ENCODE measurements at places on chromosomes 5 and 9. TPM values are rescaled to one million over a fixed set of nuclear protein-coding genes. Genes with fewer than 3 reads are reported as not detected.

DNA sequence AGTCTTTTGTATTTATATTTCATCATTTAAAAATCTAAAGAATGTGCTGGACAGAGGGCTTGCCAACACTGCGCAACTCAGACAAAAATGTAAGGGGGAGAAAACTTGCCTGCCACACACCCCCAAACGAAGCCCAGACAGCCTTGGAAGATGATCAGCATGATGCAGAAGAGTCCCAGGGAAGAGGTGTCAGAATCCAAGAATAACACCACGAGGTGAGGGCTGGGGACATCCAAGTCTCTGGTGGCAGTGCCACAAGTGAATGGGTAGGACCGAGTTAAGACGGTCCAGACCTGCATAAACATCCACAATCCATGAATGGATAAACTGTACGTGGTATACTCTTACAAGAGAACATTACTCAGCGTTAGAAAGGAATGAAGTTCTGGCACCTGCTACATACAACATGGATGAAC is 10.4 kb downstream of the EPB41L4B start:
- no peak for DNase-seq
- H3K4me3 ChIP-seq: no peak overlapping the region
- no peaks in the 10 kb centered on the region for H3K36me3 ChIP-seq
- no peaks in the 10 kb centered on the region for H3K4me1 ChIP-seq
- H3K27ac ChIP-seq: no peak overlapping the region
- no peaks in the 10 kb centered on the region for H3K27me3 ChIP-seq

DNA sequence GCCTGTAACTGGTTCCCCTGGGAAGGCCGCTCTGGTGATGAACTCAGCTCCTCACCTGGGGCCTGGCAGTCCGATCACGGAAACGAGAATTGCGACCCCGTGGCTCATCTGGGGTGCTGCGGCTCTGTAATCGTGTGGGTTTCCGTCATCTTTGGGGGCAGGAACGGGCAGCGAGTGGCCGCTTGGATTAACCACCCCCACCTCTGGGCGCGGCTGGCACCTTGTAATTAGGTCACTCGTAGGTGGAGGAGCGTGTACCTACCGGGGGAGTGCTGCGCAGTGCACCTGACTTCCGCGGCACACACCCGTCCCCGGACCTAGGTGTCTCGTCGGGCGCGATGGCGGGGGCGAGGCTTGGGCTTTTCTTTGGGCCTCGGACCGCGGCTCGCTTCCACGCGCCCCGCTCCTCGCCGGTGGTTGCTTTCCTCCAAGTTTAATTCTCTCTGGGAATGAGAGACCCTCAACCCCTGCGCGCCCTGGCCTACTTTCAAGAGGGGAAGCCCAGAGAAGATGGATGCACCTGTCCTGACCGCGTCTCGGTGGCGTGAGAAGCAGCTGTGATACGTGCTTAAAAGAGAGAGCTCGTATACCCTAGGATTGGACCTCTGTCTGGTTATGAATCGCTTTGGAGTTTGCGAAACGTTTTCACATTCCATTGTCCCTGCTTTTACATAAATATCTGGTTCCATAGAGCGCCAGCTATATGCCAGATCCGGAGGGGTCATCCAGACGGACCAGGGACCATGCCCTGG is 744 bp upstream of the PPP2CA start:
- DNase-seq: no peak
- H3K36me3 ChIP-seq: no peaks in the 10 kb centered on the region
- peak overlapping the region; percentile 40 for H3K4me3 ChIP-seq
- H3K27me3 ChIP-seq: no peaks in the 10 kb centered on the region

GRCh38 chr9:124040935-124041816 is 29.6 kb downstream of the LHX2 start:
- peak; percentile 60 for DNase-seq
- H3K27me3 ChIP-seq: no peaks in the 10 kb centered on the region
- H3K27ac ChIP-seq: no peak overlapping the region

- no peaks in the 10 kb centered on the region for H3K36me3 ChIP-seq
- H3K27ac ChIP-seq: no peak overlapping the region
- DNase-seq: no peak
- no peak overlapping the region for H3K4me3 ChIP-seq
- H3K27me3 ChIP-seq: no peaks in the 10 kb centered on the region
- peaks cover 2% of the 10 kb centered on the region for H3K4me1 ChIP-seq
These were observed 95.5 kb downstream of the SNX24 start for GRCh38 chr5:122940890-122941289.

GRCh38 chr5:84682531-84682930 is 297.9 kb upstream of the EDIL3 start:
- H3K27me3 ChIP-seq: no peaks in the 10 kb centered on the region
- no peaks in the 10 kb centered on the region for H3K36me3 ChIP-seq
- no peak overlapping the region for H3K4me3 ChIP-seq
- H3K4me1 ChIP-seq: no peaks in the 10 kb centered on the region
- no peak overlapping the region for H3K27ac ChIP-seq

GRCh38 chr9:116484492-116485061 is 202.5 kb upstream of the TRIM32 start:
- H3K27me3 ChIP-seq: no peaks in the 10 kb centered on the region
- no peaks in the 10 kb centered on the region for H3K4me1 ChIP-seq
- no peaks in the 10 kb centered on the region for H3K36me3 ChIP-seq
- no peak overlapping the region for H3K27ac ChIP-seq

GRCh38 chr9:124279531-124280175 is 21.9 kb downstream of the NEK6 start:
- peaks cover 4% of the 10 kb centered on the region for H3K4me1 ChIP-seq
- no peaks in the 10 kb centered on the region for H3K27me3 ChIP-seq
- no peaks in the 10 kb centered on the region for H3K36me3 ChIP-seq
- H3K4me3 ChIP-seq: no peak overlapping the region

- no peak for DNase-seq
- no peaks in the 10 kb centered on the region for H3K36me3 ChIP-seq
- H3K27me3 ChIP-seq: no peaks in the 10 kb centered on the region
- H3K4me1 ChIP-seq: no peaks in the 10 kb centered on the region
These were observed 67.7 kb downstream of the TENT4A start for GRCh38 chr5:6780802-6781391.

GRCh38 chr9:96022445-96023051 is 147.1 kb downstream of the ERCC6L2 start:
- no peak for DNase-seq
- H3K4me3 ChIP-seq: no peak overlapping the region
- peaks cover 3% of the 10 kb centered on the region for H3K27me3 ChIP-seq

DNA sequence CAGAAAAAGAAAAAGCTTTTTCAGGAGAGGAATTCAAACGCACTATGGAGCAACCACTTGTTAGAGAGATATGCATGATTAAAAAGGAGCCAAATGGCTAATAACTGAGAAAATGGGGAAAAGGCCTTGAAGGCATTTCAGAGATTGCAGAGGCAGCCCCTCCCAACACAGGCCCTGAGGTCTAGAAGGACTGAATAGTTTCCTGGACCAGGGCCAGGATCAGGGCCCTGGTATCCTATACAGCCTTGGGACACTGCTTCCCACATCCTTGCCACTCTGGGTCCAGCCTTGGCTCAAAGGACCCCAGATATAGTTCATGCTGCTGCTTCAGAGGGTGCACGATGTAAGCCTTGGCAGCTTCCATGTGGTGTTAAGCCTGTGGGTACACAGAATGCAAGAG is 20.7 kb upstream of the FEM1C start:
- H3K4me3 ChIP-seq: no peak overlapping the region
- no peaks in the 10 kb centered on the region for H3K4me1 ChIP-seq
- no peak for DNase-seq

GRCh38 chr5:96758621-96759020 is 49.1 kb downstream of the ERAP1 start:
- no peak overlapping the region for H3K4me3 ChIP-seq
- DNase-seq: no peak
- H3K27ac ChIP-seq: no peak overlapping the region
- no peaks in the 10 kb centered on the region for H3K27me3 ChIP-seq
- H3K4me1 ChIP-seq: no peaks in the 10 kb centered on the region

- no peak overlapping the region for H3K27ac ChIP-seq
- no peak for DNase-seq
- H3K27me3 ChIP-seq: no peaks in the 10 kb centered on the region
- no peaks in the 10 kb centered on the region for H3K36me3 ChIP-seq
- no peak overlapping the region for H3K4me3 ChIP-seq
These were observed 2.0 kb downstream of the CLIC3 start for GRCh38 chr9:136994180-136994887.

DNA sequence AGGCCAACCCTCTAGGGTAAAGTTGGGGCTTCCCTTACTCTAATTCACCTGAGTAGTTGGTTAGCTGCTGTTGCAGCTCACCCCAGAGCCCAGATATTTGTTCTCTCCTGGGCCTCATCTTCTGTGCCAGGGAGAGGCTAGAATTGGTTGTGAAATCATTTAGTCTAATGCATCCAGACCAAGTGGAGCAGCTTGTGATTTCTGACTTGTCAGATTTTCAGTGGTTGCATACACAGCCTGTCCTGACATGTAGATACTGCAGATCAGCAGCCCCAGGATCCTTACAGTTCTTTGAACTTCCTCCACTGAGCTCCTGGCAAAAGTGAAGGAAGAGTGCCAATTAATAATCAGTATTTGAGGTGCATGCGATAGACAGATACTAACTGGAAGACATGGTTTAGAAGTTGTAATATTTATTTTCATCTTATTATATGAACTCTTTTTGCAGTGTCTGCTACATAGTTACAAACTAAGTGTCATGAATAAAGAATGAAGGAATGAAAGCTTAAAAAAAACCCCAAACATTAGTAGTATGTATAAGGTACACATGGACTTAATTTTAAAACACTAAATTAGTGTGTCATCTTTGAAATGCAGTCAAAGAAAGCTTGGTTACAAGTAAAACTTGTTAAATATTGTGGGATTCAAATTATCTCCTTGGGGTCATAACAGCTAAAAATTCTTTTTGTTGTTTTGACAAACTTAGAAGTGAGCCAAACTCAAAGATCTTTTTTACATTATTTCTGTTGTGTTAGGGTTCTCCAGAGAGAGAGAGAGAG is 128.5 kb downstream of the VPS13A start:
- no peak overlapping the region for H3K4me3 ChIP-seq
- H3K36me3 ChIP-seq: no peaks in the 10 kb centered on the region
- DNase-seq: no peak
- no peak overlapping the region for H3K27ac ChIP-seq

GRCh38 chr9:128782669-128783068 is 4.4 kb upstream of the TBC1D13 start:
- no peak overlapping the region for H3K27ac ChIP-seq
- no peaks in the 10 kb centered on the region for H3K27me3 ChIP-seq
- H3K36me3 ChIP-seq: no peaks in the 10 kb centered on the region
- no peak for DNase-seq
- H3K4me1 ChIP-seq: no peaks in the 10 kb centered on the region

- H3K27ac ChIP-seq: no peak overlapping the region
- H3K36me3 ChIP-seq: no peaks in the 10 kb centered on the region
- peak overlapping the region; percentile 41 for H3K4me3 ChIP-seq
- no peaks in the 10 kb centered on the region for H3K27me3 ChIP-seq
- no peaks in the 10 kb centered on the region for H3K4me1 ChIP-seq
- no peak for DNase-seq
These were observed 360 bp downstream of the KLF4 start for GRCh38 chr9:107489144-107489673.

GRCh38 chr9:126348911-126349550 is 22.4 kb downstream of the MVB12B start:
- no peak overlapping the region for H3K4me3 ChIP-seq
- H3K36me3 ChIP-seq: no peaks in the 10 kb centered on the region
- H3K27ac ChIP-seq: no peak overlapping the region
- DNase-seq: no peak

DNA sequence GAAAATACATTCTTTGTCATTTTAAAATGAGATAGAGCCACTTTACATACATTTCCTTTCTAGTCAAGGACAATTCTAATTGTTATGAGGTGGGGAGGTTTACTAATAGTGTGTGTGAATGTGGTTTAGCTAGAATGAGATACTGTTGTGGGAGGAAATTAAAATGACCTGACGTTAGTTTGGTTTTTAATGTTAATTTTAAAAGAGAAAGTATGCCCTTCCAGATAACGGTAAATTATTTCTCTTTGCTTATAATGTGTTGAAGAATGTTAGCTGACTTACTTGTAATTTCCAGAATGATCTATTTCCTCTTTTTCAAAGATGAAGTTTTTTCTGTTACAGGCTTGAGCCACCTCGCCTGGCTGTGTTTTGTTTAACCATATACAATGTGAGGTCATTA is 1.7 kb upstream of the TAF7 start:
- DNase-seq: no peak
- H3K4me1 ChIP-seq: no peaks in the 10 kb centered on the region
- H3K36me3 ChIP-seq: peaks cover 1% of the 10 kb centered on the region
- no peak overlapping the region for H3K4me3 ChIP-seq
- H3K27ac ChIP-seq: no peak overlapping the region

GRCh38 chr5:132074772-132075718 is 1.5 kb downstream of the CSF2 start:
- no peak for DNase-seq
- H3K27me3 ChIP-seq: no peaks in the 10 kb centered on the region
- no peak overlapping the region for H3K4me3 ChIP-seq
- H3K27ac ChIP-seq: no peak overlapping the region
- no peaks in the 10 kb centered on the region for H3K4me1 ChIP-seq

DNA sequence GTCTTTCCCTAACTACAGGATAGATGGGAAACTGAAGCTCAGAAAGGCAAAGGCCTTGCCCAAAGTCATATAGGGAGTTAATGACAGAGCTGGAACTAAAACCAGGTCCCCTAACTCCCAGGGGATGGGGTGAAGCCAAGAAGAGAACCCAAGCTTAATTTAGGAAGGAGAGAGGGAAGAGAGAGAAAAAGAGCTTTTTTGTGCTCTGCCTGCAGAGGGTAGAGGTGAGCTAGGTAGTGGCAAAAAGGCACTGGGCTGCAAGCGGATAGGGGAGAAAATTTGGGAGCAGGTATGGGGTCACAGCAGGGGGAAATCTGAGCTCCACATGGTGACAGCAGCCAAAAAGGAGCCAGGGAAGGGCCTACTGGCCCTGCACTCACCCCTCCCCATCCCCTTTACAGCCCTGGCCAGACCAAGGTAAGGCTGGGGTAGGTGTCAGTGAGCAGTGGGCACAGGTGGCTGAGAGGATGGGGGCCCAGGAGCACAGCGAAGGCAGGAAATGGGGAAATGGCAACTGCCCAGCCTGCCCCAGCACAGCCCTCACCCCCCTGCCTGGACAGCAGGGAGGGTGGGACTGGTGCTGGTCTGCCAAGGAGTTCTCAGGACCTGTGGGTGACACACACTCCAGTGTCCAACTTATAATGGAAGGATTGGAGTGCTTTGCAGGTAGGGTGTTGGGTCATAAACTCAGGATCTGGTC is 3.3 kb downstream of the ENHO start:
- no peaks in the 10 kb centered on the region for H3K4me1 ChIP-seq
- no peaks in the 10 kb centered on the region for H3K27me3 ChIP-seq
- no peak overlapping the region for H3K27ac ChIP-seq
- DNase-seq: no peak

- H3K4me1 ChIP-seq: no peaks in the 10 kb centered on the region
- H3K27ac ChIP-seq: no peak overlapping the region
- H3K27me3 ChIP-seq: no peaks in the 10 kb centered on the region
- no peak for DNase-seq
These were observed 13.1 kb upstream of the LPAR1 start for GRCh38 chr9:111051400-111051799.

- H3K27ac ChIP-seq: no peak overlapping the region
- no peaks in the 10 kb centered on the region for H3K4me1 ChIP-seq
- H3K4me3 ChIP-seq: no peak overlapping the region
- H3K36me3 ChIP-seq: peaks cover 8% of the 10 kb centered on the region
- no peaks in the 10 kb centered on the region for H3K27me3 ChIP-seq
These were observed 52.0 kb downstream of the CEMIP2 start for GRCh38 chr9:71716138-71716909.

Gene BARHL1
- total RNA-seq: not detected

Gene RNF183
- not detected for total RNA-seq

Gene AQP7
- 9.1 TPM for total RNA-seq

Gene DNM1
- 114 TPM for total RNA-seq

Gene TUSC1
- total RNA-seq: 12.6 TPM

Gene EQTN
- 0.78 TPM for total RNA-seq

Gene TPD52L3
- not detected for total RNA-seq

Gene RANBP17
- total RNA-seq: 10.8 TPM

Gene TGFBI
- 322 TPM for total RNA-seq

Measured in aorta (tissue), 5 donors.